Activated CD8-positive, alpha-beta memory T cell treated with anti-CD3 and anti-CD28 coated beads for 4 hours (primary cell): ENCODE measurements at places on chromosomes 3 and 15.

DNA sequence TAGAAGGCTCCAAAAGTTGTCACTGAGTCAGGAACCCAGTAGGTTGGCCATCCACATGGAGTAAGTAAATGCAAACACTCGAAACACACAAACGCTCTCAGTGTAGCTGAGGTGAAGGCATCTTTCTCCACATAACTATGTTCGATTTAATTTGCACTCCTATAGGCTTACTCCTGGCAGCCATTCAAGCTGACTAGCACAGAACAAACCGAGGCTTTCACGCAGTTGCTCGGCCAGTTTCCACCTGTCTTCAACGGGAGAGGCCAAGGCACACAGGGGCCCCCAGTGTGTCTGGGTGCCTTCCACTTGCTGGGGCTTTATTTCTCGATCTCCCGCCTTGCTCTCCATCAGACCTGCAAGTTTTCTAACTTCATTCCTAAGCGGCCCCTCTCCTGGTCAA, 18.9 kb downstream of the RGMA start:
- no peak for DNase-seq

- no peak for DNase-seq
Observed at GRCh38 chr3:161275919-161276318, 54.8 kb downstream of the NMD3 start.

DNA sequence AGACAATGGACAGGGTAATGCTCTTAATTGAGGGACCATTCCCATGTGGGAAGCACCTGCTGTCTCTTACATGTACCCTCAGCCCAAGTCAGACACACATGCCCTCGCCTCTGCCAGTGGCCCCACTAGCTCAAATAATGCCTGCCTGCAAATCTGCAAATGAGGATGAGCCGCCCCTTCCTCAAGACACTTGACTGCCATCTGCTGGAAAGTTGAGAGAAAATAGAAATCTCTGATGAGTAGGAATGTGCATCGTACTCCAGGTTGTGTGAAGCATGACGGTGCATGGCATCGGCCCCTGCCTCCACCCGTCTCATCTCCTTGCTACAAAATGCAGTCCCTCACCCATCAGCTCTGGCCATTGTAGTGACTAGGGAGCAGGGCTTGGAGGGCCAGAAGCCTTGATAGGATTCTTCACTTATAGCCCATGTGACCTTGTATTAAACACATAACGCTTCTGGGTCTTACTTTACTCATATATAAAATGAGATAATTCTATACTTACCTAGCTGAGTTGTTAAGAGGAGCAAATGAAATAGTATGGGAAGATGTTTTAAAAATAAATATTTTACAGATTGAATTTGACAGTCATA, 6.3 kb upstream of the SCN5A start:
- no peak for DNase-seq

GRCh38 chr3:102354818-102355515, 79.8 kb upstream of the ZPLD1 start:
- DNase-seq: no peak

GRCh38 chr3:192772240-192772894, 45.0 kb upstream of the FGF12 start:
- DNase-seq: no peak

GRCh38 chr15:93179700-93180102, 90.7 kb upstream of the RGMA start:
- DNase-seq: no peak

GRCh38 chr3:42653560-42654330, at the start of gene ZBTB47:
Gene ZBTB47 (plus strand): TSS chr3:42653697. CDS start chr3:42658356, 4,659 bp downstream.
- DNase-seq: no peak

- no peak for DNase-seq
Observed at GRCh38 chr15:68344600-68344999, 67.1 kb downstream of the FEM1B start.

DNA sequence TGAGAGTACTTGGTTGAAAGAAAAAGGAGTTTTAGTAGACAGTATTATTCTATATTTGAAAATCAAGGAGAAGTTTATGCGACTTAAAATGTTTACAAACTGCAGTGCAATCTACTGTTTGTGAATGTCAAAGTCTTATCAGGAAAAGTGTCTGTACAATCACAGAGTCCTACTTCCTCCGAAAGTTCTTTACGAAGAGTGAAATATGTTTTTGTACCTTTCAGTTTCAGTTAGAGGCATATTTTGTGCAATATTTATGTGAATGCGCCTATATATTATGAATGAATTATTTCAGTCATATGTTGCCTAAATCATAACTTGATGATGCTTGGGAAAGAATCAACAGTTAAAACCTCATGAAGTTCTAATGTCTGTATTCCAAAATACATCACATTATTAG, 31.5 kb downstream of the NGRN start:
- DNase-seq: no peak

- no peak for DNase-seq
Observed at GRCh38 chr3:59429198-59429597, 379.4 kb upstream of the CFAP20DC start.

DNA sequence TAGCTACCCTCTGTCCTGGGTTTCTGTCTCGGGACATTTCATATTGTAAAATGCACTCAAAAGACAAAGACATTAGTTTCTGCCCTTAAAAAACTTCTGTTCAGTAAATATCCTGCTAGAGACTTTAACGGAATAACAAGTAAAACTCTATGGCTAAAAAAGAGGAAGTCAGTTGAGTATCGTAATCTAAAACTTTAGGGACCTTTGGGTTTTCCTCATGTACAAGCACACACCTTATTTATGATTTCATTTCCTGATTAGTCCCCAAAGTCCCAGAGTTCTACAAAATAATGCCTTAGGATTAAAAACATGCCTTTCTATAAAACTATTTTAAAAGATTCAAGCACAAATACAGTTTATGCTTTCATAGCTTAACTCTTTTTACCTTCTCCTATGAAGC, 585.9 kb downstream of the UNC13C start:
- DNase-seq: no peak

DNA sequence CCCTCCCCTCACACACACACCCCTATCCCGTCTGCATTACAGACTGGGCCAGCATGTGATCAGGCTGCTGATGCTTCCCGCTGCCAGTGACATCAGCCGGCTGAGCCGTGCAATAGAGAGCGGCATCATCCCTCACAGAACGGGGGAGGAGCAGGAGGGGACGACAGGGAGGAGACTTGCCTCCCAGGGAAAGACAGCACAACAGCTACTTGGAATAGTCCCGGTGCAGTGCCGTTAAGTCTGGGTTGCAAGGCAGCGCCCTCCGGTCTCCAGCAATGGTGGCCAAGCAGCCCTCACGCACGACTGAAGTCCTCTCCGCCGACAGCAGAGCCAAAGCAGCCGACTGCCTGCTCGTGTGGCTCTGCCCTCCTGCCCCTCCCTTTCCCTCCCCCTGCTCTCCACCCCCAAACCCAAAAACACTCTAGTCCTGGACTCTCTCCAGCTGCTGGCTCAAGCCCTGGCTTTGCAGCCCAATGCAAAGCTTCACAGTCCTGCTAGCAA, 31.5 kb upstream of the RPS17 start:
- DNase-seq: no peak

DNA sequence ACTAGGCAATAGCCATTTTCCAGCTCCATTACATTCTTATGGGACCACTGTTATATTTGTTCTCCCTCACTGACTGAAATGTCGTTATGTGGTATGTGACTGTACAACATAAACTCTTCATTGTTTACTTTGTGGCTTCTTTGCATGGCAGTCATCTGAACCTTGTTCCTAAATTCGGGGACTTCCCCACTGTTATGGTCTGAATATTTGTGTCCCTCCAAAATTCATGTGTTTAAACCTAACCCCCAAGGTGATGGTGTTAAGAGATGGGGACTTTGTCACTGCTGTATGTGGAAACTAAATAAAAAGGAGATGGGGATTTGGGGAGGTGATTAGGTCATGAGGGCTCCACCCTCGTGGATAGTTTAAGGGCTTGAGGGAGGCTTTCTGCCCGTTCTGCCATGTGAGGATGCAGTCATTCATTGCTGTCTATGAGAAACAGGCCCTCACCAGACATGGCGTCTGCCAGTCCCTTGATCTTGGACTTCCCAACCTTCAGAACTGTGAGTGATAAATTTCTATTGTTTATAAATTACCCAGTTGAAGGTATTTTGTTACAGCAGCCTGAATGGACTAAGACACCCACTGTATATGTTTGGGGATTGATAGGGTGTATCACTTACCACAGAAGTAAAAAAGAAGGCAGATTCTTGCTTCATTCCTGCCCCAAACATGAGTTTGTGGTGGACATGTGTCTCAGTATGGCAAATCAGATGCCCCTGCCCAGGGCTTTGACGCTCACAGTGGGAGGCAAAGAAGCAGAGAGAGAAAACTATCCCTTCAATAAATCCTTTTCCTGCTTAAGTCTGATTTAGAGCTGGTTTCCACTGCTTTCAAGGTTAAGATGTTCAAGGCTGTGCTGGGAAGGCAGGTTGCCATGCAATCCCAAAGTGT, 138.0 kb upstream of the UBE2E1 start:
- no peak for DNase-seq

DNA sequence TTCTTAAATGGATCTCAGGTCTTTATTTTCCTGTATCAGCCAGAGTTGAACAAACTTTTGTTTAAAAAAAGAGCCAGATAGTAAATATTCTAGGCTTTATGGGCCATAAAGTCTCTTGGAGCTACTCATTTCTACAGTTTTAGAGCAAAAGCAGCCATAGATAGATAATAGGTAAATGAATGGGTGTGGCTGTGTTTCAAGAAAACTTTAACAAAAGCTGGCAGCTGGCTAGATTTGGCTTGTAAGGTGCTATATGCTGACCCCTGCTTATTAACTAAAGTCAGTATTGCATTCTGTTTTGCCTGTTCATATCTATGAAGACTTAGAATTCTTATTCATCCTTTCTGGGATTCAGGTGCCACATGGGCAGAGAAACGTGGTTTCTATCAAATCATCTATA, 29.0 kb downstream of the MFN1 start:
- DNase-seq: no peak

GRCh38 chr15:25175033-25175788, 220.4 kb downstream of the SNRPN start:
- no peak for DNase-seq

GRCh38 chr3:146557745-146558144, 13.3 kb upstream of the PLSCR1 start:
- DNase-seq: no peak

DNA sequence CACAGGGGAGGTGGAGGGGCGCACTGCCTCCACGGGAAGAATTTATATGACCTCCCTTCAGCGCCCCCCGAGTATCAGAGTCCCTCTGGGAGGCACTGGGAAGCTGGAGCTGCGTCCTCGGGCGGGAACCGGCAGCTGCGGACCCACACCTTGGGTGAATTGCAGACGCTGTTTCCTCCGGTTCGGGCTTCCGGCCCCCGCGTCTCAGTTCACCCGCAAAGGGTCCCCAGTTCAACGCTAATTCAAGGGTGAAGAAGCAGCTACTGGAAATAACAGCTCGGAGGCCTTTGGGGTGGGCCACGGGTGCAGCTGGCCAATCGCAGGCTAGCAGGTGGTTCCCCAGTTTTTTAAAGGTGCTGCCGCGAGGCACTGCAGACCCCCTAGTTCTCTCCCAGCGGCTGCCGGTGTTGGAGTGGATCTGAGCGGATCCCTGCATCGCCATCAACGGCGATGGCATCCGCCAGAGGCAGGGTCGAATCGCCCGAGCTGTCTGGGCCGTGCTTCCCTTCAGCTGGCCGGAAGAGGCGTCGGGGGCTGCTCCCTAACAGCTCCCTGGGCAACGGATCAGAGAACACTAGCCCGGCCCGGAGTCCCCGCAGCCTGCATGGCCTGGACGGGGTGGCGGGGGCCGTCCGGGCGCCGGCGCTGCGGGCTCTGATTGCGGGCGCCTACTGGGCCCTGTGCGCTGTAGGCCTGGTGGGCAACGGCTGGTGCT, 19.4 kb upstream of the ADAMTS7 start:
- no peak for DNase-seq

DNA sequence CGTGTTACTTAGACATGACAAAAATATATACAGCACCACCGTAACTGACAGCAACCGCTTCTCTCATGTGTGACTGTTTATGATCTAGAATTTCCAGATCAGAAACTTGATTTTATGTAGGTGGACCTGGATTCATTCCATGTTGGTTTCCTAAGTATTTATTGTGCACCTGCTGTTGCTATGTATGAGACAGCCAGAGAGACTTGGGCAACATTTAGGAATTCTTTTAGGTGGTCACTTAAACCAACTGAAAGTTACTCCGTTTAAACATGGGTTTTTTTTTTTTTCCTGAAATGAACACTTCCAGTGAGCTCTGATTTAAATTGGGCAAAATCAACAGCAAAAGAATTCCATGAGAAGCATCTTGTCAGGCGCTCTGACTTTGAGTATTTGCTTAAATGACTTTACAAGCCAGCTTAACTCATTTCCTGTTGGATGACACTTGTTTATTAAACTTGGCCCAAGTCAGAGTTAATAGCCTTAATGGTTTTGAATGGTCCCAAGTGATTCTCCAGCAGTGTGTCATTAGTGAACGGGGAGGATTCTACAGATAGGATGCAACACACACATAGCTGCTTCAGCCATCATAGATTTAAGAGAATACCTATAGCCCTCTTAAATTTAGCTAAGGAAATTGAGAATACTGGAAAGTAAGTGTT, 31.8 kb downstream of the MITF start:
- DNase-seq: no peak

GRCh38 chr15:88543065-88543776, 3.3 kb downstream of the DET1 start:
- DNase-seq: no peak

DNA sequence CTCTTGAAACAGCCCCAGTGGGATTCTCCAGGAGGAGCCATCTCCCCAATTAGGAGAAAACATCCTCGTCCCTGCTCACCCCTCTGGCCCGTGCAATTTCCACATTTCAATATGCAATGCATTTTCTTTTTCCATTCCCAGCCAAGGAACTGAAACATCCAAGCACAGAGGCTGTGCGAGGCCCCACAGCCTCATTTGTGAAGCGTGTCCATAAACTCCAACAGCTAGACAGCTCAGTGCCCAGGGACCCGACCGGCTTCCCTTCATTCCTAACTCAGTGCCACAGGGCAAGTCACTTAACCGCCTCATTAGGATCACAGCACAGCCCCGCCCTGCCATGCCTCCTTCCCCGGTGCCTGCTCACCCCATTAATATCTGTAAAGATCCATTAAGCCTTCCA, 204.2 kb upstream of the IGF1R start:
- no peak for DNase-seq

GRCh38 chr3:151209654-151210053, 6.6 kb upstream of the GPR171 start:
- no peak for DNase-seq

DNA sequence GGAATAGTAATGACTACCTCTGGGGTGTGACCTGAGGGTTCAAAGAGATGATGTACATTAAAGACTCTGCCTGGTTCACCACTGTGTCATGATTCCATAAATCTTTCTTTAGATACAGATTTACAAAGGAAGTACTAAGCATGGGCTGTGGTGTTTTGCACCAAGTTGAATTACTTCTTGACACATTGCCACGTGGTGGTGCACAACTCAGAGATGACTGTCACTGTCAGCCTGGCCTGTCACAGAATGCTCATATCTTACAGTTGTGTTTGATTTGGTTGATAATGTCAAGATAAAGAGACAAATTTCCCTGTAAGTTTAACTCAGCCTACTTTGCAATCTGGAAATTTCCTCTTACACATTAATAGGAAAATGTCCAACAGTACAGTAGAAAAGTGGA, 3.2 kb downstream of the CTDSPL start:
- no peak for DNase-seq
